Activated CD8-positive, alpha-beta memory T cell treated with anti-CD3 and anti-CD28 coated beads for 4 hours (primary cell): ENCODE measurements at places on chromosomes 2 and 18.

- no peak for DNase-seq
Measured at GRCh38 chr18:48667276-48668254, 128.7 kb downstream of the CTIF start.

- no peak for DNase-seq
Measured at GRCh38 chr2:67917332-67918054, 145.3 kb downstream of the C1D start.

GRCh38 chr2:217951521-217952247 is 51.1 kb downstream of the TNS1 start:
- DNase-seq, result no peak

- no peak for DNase-seq
Measured at GRCh38 chr18:80239830-80240229, 7.5 kb downstream of the PARD6G start.

DNA sequence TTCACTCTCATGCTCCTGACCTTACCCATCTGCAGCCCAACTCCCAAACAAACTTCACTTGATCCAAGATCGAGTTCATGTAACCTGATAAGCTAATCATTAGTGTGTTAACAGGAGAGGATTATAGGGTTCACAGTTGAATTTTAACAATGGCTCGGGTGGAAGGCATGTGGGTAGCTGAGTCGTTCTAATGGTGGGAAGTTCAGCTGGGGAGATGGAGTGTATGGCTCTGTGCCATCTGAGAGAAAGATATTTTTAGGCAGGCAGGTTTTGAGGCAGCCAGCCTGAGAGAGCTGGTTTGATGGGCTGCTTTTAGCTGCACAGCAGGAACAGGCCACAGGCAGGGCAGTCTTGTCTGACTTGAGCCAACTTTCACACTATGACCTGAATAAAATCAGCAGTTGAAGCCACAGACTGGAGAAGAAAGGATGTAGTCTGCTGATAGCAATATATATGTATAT is 17.7 kb upstream of the NFE2L2 start:
- DNase-seq, result no peak

- DNase-seq, result no peak
Measured at GRCh38 chr2:168392024-168392423, 64.0 kb upstream of the CERS6 start.
